Right lobe of liver (tissue), 6 donors: ENCODE measurements at places on chromosomes 12 and 14. TPM values are rescaled to one million over a fixed set of nuclear protein-coding genes. Genes with fewer than 3 reads are reported as not detected.
A peak's percentile ranks its signal among the peaks of the same experiment; 100 is the strongest.

DNA sequence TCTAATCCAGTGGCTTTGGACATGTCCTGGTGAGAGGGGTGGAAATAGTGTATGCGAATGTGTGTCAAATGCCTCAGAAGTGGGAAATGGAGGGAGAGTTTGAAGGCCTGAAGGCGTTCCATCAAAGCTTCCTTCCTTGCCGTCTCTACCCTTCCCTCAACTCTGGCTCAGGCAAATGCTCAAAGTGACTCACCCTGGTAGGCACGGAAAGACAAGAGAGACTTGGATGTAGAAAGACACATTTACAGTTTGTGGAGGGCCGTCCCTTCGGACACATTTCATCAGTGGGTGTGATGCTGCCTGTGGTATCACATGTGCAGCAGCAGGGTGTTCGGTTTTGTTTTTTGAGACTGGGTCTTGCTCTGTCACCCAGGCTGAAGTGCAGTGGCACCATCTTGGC is 36.7 kb downstream of the CHST11 start:
- no peaks in the 10 kb centered on the region for H3K4me1 ChIP-seq
- H3K4me3 ChIP-seq = no peak overlapping the region
- no peaks in the 10 kb centered on the region for H3K36me3 ChIP-seq
- no peaks in the 10 kb centered on the region for H3K27me3 ChIP-seq

DNA sequence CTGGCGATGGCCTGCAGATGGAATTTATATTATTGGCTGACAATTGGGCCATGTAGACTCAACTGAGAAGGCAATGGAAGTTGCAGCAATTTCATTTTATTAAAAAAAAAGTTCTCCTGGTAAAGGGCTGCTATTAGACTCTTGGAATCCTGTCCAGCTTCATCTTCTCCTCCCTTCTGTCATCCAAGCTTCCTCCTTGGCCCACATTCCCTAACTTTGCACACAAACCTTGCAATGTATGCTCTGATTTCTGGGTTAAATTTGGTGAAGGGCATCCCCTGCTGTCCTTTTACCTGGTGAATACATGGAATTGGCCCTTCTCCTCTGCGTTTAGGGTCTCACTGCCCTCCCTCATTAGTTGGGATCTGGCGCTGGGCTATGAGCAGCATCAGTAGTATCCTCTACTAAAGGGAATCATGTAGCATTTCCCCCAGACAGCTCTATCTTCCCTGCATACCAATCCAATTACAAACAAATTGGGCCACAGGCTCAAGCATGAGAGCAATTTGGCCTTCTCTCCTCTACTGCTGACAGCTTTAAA is 336.9 kb downstream of the BMP4 start:
- DNase-seq = no peak
- H3K4me1 ChIP-seq = no peaks in the 10 kb centered on the region
- no peak overlapping the region for H3K27ac ChIP-seq
- H3K36me3 ChIP-seq = no peaks in the 10 kb centered on the region

DNA sequence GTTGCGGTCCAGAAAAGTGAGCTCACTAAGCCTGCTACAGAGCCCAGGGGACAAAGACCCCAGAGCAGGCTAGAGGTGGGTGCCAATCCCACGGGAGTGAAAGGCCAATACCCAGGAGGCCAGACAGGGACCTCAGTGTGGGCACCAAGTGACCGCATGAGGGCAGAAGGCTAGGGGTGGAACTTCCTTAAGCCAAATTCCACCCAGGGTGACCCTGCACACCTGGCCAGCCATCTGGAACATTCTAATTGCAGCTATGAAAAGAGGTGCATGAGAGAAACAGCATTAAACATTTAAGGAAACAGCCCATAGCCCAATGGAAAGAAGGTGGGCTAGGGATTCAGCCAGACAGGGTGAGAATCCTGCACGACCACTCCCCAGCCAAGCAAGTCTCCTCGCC is 19.4 kb downstream of the GLTP start:
- no peak overlapping the region for H3K4me3 ChIP-seq
- no peaks in the 10 kb centered on the region for H3K36me3 ChIP-seq
- DNase-seq = no peak
- H3K27ac ChIP-seq = no peak overlapping the region

DNA sequence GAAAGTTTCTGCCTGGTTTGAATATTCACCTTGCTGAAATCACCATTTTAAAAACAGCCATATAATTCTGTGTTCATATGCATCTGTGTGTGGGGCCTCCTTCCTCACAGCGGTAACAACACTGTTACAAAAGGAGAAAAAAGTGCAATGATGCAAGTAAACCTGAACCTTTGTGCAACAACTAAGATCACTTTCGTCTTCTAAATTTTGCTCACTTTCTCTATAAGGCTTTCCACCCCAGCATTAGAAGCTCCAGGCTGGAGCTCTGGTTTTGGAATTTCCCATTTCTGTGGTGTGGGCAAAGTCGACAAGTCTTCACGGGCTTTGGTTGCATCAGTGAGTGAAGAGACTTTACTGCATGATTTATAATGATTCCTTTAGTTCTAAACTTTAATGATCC is 18.4 kb downstream of the FGD6 start:
- no peaks in the 10 kb centered on the region for H3K4me1 ChIP-seq
- DNase-seq = no peak
- H3K36me3 ChIP-seq = no peaks in the 10 kb centered on the region
- H3K4me3 ChIP-seq = no peak overlapping the region
- H3K27ac ChIP-seq = peak overlapping the region; percentile 23

GRCh38 chr12:82803201-82803600 is 116.5 kb downstream of the TMTC2 start:
- DNase-seq = no peak
- no peaks in the 10 kb centered on the region for H3K4me1 ChIP-seq
- H3K27me3 ChIP-seq = no peaks in the 10 kb centered on the region
- H3K27ac ChIP-seq = no peak overlapping the region
- no peak overlapping the region for H3K4me3 ChIP-seq
- H3K36me3 ChIP-seq = no peaks in the 10 kb centered on the region

GRCh38 chr12:468671-469389 is 9.1 kb downstream of the B4GALNT3 start:
- H3K4me3 ChIP-seq = no peak overlapping the region
- H3K27me3 ChIP-seq = no peaks in the 10 kb centered on the region
- H3K27ac ChIP-seq = no peak overlapping the region
- no peaks in the 10 kb centered on the region for H3K36me3 ChIP-seq
- no peak for DNase-seq

DNA sequence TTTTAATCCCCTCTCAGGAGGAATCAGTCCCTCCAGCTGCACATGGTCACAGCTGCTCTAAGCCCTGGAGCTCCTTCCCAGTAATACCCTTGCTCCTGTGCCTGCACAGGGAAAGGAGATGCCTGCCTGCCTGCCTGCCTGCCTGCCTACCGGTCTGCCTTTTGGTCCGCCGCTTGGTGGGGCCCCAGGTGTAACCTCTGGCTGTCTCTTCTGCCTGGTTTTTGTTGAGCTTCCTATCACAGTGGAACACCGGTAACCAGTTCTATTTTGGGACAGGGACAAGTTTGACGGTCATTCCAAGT is 99.8 kb downstream of the DAD1 start:
- H3K4me1 ChIP-seq = no peaks in the 10 kb centered on the region
- H3K36me3 ChIP-seq = no peaks in the 10 kb centered on the region
- H3K27me3 ChIP-seq = no peaks in the 10 kb centered on the region
- H3K27ac ChIP-seq = no peak overlapping the region

DNA sequence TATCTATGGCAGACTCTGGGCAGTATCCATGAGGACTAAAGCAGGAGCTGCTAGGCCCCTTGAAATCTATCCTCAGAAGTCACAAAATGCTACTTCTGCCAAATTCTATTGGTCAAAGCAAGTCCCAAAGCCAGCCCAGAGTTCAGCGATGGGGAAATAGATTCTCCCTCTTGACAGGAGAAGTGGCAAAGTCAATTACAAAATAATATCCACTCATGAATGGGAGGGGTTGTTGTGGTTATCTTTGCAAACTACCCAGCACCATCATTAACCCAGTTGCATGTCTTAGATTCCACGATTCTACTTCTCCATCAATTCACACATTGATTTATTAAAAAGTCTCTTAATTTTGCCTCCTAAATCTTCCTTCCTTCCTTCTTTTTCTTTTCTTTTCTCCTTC is 30.7 kb upstream of the STXBP6 start:
- no peak for DNase-seq
- no peaks in the 10 kb centered on the region for H3K27me3 ChIP-seq
- no peak overlapping the region for H3K27ac ChIP-seq

DNA sequence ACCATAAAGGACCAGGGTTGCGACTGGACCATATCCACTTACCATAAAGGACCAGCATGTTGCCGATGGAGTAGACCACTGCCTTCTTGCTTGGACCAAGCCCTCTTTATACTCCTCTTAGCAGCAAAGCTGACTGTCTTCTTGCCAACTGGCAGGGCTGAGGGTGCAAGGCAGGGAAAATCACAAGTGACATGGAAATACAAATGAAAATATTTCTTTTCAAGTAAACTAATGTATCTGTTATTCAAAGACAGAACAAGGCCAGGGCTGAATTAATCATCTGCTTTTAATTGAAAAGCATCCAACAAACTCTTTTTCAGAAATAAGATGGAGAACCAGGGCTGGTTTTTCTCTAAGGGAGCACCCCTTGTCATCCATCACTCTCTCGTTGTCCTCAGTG is at the start of gene CELA1:
Gene CELA1 (minus strand): TSS at position 99 of the 400 bp plus-strand sequence. CDS start 41 bp downstream, at position 58.
- no peaks in the 10 kb centered on the region for H3K36me3 ChIP-seq
- no peak within 1 kb of the TSS for H3K27ac ChIP-seq

DNA sequence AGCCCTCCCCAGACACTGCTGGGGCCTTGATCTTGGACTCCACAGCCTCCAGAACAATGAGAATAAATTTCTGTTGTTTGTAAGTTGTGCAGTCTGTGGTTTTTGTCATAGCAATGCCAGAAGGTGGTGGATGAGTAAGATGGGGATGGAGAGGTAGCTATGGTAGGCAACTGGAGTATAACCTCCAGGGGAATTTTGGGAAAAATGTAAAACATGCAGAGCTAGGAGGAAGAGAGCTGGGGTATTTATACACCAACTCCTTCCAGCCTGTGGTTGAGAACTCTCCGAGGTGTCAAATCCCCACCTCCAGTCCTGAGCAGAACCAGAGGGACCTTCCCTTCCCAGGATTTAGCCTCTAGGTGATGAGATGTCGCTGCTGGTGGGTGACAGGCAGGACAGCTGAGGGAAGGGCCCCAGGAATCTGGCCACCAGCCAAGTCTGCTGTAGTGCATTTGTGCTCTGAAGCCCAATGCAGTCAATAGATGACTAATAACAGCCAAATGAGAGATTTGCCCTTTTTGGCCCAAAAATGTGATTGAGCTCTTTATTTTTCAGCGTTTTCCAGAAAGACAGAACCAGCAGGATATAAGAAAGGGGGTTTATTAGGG is 19.1 kb upstream of the CEP170B start:
- no peaks in the 10 kb centered on the region for H3K27me3 ChIP-seq
- H3K36me3 ChIP-seq = no peaks in the 10 kb centered on the region
- H3K4me1 ChIP-seq = no peaks in the 10 kb centered on the region

DNA sequence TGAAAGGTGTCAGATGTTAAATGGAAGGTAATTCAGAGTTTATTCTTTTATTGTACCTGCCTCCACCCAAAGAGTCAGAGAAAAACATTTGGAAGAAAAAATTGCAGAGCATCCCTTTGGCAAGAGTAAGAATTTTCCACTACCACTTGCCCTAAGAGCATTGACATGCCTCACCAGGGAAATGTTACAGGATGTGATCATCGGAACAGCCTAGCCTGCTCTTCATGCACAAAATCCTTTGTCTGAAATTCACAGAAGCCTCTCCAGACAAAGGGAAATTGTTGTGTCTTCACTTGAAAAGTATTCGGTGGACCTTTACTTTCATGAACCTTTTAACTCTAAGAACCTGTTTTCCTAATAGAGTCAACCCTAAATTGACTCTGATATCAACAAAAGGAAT is 36.9 kb downstream of the ATP2A2 start:
- no peaks in the 10 kb centered on the region for H3K4me1 ChIP-seq
- no peak overlapping the region for H3K27ac ChIP-seq
- no peak for DNase-seq
- no peak overlapping the region for H3K4me3 ChIP-seq

GRCh38 chr12:47396902-47397663 is 308.7 kb downstream of the RPAP3 start:
- no peaks in the 10 kb centered on the region for H3K27me3 ChIP-seq
- no peaks in the 10 kb centered on the region for H3K4me1 ChIP-seq

DNA sequence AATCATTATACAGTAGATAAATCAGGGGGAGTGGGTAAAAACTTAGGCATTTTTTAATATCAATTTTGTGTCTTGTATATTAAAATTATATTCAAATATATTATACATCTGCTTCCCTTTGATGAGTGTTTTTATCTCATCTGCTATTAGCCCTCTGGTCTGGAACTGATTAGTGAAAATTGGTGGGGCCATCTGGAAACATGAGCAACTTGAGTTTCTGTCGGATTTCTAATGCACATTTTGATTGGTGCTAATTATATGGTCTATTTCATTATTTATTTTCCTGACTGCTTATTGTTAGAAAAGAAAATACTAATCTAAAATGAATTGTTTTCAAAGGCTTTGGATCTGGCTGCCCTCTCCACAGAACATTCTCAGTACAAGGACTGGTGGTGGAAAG is 28.2 kb downstream of the TTC8 start:
- no peaks in the 10 kb centered on the region for H3K36me3 ChIP-seq
- H3K27ac ChIP-seq = no peak overlapping the region
- no peak for DNase-seq

DNA sequence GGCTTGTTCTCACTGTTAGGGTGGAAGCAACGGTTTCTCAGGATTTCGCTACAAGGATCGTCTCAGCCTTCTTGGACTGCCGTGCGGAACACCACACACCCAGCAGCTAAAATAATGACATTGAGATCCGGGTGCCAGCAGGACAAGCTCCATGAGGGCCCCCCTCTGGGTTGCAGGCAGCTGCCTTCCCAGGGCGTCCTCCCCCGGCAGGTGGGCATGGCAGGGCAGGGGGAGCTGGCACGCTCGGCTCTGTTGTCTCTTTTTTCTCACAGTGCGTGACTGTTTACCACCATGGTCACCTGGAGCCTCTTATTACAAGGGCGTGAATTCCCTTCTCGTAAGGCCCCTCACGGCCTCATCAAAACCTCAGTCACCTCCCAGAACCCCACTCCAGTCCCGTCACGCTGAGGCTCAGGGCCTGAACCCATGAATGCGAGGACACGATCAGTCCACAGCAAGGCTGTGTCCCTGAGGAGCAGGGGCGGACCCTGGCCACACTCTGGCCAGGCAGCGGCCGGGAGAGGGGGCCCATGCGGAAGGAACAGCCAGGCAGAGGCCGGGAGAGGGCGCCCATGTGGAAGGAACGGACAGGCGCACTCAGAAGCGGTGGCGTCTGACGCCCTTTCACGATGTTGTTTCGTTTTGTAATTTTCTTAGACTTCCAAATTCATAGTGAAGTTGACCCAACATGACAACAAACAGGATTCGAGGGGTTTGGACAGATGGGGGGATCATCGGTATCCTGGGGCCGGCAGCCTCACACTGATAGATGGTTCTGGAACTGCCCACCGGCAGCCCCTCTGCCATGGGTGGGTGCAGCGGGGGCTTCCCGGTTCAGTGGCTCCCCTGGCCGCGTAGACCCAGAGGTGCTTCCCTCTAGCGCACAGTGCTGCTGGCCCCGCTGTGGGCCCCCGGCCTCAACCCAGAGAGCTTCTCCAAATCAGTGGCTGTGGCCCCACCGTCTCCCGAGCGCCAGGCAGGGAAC is 10.0 kb downstream of the LRCOL1 start:
- peak overlapping the region; percentile 50 for H3K4me3 ChIP-seq
- no peaks in the 10 kb centered on the region for H3K4me1 ChIP-seq
- peak overlapping the region; percentile 63 for H3K27ac ChIP-seq
- DNase-seq = peak; percentile 79

GRCh38 chr12:125155366-125155765 is 90.1 kb downstream of the AACS start:
- H3K27ac ChIP-seq = no peak overlapping the region
- DNase-seq = no peak
- H3K4me1 ChIP-seq = no peaks in the 10 kb centered on the region

Gene KRT85
- total RNA-seq = not detected

Gene GLTP
- 20.8 TPM for total RNA-seq

Gene HCAR3
- total RNA-seq = 0.46 TPM

Gene SLC41A2
- 115 TPM for total RNA-seq
